ENCODE measurements at places on chromosomes 3 and 15. TPM values are rescaled to one million over a fixed set of nuclear protein-coding genes. Genes with fewer than 3 reads are reported as not detected.

Gene LRRK1
- total RNA-seq = 5.6 TPM

Gene P2RY14
- total RNA-seq = under 0.01 TPM

Gene GREM1
- total RNA-seq = 84.7 TPM

Gene LINGO1
- 0.19 TPM for total RNA-seq

Gene ITPKA
- 0.28 TPM for total RNA-seq

Gene SCG3
- not detected for total RNA-seq

Gene CCR8
- total RNA-seq = not detected

Gene ZDHHC23
- total RNA-seq = 3.5 TPM

Gene CCK
- 5.1 TPM for total RNA-seq

Gene C3orf80
- 0.58 TPM for total RNA-seq

Gene SLC51B
- total RNA-seq = not detected

Gene KIF7
- 11.3 TPM for total RNA-seq

Gene CPEB1
- 13.8 TPM for total RNA-seq

Gene TTBK2
- 10.1 TPM for total RNA-seq

Gene PARP6
- total RNA-seq = 7.5 TPM

Gene SKOR1
- total RNA-seq = under 0.01 TPM

Gene TRIM42
- not detected for total RNA-seq

Gene SERPINI2
- not detected for total RNA-seq

Gene GOLGA8R
- total RNA-seq = 4.8 TPM

Gene ISY1
- total RNA-seq = 35.5 TPM

Gene RBP2
- total RNA-seq = not detected

Gene GPR15
- not detected for total RNA-seq

Gene EPHB3
- 3.1 TPM for total RNA-seq

Gene TGM4
- not detected for total RNA-seq

Gene TFDP2
- total RNA-seq = 37.8 TPM

Gene TMA7
- 244 TPM for total RNA-seq

Gene KCNH8
- not detected for total RNA-seq

Gene DHX36
- total RNA-seq = 35.5 TPM

Gene NAA80
- total RNA-seq = 2.1 TPM

Gene ZBED2
- total RNA-seq = under 0.01 TPM

Gene TMEM43
- 85.4 TPM for total RNA-seq

Gene CELSR3
- 0.85 TPM for total RNA-seq

Gene C2CD4B
- 0.28 TPM for total RNA-seq

Gene CX3CR1
- total RNA-seq = under 0.01 TPM
